Stimulated activated CD4-positive, alpha-beta T cell treated with anti-CD3 and anti-CD28 coated beads, Interleukin-1b, Interleukin-23, amount 100 ng/mL, for 1 hour (primary cell): ENCODE measurements at places on chromosomes 11 and 22.

DNA sequence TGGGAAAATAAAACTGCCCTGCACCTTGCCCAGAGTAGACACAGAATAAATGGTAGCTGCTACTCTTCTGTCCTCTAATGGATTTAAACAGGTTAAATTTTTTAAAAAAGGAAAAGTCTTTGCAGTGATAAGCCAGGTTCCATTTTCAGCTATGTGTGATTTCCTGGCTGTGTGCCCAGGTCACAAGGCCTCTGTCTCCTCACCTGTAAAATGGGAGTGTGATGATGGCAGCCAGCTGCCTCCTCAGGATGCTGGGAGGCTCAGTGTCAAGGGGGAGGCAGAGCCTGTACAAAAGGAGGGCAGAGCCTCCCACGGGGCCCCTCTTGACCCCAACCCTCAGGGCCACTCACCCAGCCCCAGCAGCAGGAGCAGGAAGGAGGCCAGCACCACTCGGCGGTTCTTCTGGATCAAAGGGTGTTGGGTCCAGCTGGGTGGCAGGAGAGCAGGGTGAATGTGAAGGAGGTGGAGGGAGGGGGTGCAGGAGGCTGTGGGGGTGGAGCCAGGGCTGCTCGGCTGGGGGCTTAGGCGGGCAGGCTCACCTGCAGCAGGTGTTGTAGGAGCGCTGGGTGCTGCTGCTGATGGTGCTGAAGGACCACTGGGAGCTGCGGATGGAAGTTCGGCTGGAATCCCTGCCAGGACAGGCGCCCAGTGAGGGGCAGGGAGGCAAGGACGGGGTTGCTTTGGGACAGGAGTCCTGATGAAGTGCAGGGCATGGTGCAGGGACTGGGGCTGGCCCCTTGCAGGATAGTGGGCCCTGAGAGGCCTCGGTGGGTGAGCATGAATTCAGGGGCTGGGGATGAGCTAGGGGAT lies 1.9 kb downstream of the TMEM134 start:
- no peak for DNase-seq

DNA sequence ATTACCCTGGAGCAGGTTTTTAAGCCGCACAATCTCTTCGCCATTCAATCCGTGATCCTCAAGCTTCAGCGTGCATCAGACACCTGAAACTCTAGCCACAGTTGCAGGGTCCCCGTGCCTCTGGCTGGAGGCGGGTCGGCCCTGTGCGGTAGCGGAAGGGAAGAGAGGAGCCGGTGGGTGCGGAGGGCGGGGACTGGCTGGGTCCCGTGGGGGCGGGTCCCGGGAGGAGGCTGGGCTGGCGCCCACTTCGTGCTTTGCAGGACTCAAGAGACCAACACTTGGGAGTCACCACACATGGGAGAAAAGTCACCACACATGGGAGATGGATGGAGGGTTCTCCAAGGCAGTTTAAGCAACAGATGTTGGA lies 772 bp downstream of the C22orf15 start:
- no peak for DNase-seq

GRCh38 chr11:75462117-75462653 lies 29.2 kb upstream of the KLHL35 start:
- no peak for DNase-seq

DNA sequence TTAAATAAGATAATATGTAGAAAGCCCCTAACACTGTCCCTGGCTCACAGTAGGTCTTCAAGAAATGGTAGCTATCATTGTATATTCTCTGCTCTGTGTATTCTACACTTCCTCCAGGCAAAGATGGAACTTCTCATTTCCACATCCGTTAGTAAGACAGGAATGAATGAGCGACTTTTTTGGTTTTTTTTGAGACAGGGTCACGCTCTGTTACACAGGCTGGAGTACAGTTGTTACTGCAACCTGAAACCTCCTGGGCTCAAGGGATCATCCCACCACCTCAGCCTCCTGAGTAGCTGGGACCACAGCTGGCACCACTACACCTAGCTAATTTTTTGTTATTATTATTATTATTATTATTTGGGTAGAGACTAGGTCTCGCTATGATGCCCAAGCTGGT lies 2.3 kb upstream of the CLPB start:
- no peak for DNase-seq

DNA sequence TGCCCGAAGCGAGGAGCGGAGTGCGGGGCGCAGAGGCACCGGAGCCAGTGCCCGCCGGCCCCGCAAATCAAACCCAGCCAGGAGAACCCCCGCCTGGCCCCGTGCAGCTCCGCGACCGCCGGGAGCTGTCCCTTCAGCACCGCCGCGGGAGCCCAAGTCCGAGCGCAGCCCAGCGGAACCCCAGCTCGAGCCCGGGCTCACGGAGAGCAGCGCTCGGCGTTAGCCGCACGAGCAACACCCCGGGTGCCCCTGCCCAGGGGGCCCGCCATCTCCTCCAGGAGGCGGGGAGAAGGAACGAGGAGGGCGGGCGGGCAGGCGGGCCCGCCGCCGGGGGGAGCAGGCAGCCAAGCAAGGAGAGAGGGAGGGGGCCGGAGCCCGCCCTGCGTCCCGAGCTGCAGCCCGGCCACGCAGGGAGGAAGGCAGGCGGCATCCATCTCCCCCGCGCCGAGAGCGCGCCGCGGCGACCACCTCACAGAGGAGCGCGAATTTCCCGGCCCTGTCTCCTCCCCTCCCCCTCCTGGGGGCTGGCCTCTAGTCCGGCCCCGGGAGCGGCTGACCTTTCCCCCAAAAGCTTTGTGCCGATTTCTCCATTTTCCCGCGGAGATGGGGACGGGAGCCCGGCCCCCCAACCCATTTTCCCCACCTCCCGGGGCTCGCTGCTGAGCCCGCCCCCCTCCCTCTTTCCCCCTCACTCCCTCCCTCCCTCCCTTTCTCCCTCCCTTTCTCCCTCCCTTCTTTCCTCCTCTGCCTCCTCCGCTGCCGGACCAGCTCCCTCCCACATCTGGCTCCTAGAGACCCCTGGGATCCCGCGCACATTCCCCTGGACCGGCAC lies 621 bp downstream of the KCNC1 start:
- no peak for DNase-seq

- DNase-seq, result no peak
These were observed 3.6 kb upstream of the MB start for GRCh38 chr22:35620624-35621251.

DNA sequence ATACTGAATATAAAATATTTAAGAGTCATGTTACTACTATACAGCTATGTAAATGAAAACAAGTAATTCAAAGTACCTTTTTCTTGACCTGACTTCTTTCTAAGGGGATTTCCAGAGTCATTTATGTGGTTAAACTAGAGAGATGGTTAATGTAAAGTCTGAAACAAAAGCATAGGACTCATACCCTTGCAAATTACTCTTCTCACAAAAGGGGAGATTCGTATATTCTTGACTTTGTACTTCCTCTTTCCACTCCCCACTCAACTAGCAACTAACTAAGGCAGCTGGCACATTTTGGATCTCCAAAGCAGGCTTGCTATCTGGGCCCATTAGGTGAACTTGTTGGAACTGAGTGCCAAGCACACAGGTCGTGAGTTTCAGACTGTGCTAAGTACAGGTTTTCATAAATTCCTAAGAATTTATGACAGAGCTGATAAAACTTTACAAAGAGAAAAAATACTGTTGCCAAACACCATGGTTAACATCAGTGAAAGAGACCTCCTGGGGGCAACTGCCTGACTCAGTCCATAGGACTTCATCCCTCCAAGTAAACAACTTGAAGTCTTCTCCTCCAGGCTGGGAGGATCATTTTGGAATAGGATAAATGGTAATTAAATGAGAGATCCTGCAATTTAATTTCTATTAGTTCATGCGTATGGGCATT lies 77.0 kb upstream of the DDI1 start:
- DNase-seq, result no peak

DNA sequence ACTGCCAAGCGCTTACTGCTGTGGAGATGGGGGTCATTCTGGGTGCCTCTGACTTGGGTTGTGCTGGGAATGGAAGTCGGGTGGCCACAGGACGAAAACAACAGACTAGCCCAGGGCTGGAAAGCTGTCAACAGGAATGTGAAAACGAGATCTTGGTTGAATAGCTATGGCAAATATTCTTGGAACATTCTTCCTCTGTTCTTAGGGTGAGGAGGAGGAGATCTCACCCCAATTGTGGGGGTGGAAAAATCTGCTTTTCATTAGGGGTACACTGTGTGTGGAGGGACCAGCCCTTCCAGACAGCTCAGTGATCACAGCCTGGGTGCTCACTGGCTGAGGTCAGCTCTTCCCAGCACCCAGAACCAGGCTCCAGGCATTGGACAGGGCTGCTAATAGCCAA lies 52.0 kb upstream of the PRSS23 start:
- no peak for DNase-seq

- no peak for DNase-seq
These were observed 6.9 kb downstream of the BCL9L start for GRCh38 chr11:118918686-118919280.

DNA sequence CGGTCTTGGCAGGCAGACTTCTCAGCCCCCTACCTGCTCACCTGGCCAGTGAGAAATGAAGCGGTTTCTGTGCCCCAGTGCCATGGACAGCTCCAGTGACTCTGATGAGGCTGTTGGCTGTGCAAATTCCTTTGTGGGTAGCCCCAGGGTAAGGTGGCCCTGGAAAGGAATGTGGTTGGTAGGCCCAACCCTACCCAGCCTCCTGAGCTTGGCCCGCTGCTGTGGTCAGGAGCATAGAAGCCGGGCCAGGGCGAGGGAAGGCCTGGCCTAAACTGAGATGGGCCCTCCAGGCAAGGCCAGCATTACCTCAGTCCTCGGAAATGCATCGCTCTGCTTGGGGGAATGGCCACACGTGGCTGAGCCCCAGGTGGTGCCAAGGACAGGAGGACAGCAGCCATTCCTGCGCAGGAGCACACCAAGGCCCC lies 16.9 kb downstream of the DAGLA start:
- no peak for DNase-seq

GRCh38 chr11:5129457-5129877 lies 8.7 kb downstream of the OR52A5 start:
- no peak for DNase-seq

GRCh38 chr11:119626197-119626841 lies 102.7 kb downstream of the NECTIN1 start:
- no peak for DNase-seq

- DNase-seq, result no peak
These were observed 30.3 kb upstream of the NAP1L4 start for GRCh38 chr11:3022300-3022967.

DNA sequence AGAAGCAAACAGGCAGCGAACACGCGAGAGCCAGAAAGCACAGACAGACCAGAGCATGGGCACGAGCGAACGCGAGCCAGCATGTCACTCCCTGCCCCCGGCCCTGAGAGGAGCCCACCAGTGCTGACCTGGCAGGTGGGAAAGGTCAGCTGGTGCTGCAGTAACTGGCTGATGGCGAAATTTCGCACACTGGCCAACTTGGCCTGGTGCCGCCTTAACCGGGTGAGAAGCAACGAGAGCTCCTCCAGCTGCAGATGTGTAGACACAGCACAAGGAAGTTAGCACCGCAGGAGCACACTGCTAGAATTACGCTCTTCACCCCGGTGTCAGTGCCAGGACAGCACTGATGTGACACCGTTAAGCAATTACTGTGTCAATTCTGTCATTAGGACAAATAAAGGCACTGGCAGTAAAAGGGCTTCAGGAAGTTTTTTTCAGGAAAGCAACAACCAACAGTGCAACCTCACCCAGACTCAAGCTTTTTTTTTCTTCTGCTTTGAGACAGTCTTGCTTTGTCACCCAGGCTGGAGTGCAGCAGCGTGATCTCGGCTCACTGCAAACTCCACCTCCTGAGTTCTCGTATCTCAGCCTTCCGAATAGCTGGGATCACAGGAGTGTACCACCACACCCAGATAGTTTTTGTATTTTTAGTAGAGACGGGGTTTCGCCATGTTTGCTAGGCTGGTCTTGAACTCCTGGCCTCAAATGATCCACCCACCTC lies 76.8 kb downstream of the C11orf58 start:
- no peak for DNase-seq

DNA sequence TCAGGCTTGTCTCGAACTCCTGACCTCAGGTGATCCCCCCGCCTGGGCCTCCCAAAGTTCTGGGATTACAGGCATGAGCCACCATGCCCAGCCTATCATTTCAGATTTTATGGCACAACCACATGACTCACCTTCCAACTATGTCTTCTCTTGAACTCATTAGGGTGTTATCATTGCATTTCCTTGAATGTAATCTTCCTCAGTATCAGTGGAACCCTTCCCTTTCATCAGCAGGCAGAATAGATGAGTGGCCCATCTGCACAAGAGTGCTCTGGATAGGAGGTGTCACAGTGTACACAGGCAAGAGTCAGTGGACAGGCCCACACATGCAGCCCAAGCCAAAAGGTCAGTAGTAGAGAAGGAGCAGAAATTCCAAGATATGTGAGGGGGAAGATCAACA lies 29.1 kb upstream of the AQP11 start:
- DNase-seq, result no peak

DNA sequence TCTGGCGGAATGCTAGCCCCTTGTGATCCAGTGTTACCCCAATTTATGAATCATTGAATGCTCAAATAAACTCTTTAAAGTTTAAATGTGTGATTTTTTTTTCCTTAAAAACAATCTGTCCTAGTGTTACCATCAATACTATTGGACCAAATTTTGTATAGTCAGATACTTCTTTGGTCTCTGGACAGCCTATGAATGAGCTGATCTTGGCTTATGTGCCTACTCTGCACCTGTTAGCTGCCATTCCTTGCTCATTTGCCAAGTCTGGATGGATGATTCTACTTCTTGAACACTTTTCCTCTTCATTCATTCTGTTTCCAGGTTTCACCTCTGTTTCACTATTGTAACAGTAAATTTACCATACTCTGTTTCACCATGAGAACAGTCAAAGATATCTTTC lies 226.5 kb upstream of the ZBED5 start:
- DNase-seq, result no peak

DNA sequence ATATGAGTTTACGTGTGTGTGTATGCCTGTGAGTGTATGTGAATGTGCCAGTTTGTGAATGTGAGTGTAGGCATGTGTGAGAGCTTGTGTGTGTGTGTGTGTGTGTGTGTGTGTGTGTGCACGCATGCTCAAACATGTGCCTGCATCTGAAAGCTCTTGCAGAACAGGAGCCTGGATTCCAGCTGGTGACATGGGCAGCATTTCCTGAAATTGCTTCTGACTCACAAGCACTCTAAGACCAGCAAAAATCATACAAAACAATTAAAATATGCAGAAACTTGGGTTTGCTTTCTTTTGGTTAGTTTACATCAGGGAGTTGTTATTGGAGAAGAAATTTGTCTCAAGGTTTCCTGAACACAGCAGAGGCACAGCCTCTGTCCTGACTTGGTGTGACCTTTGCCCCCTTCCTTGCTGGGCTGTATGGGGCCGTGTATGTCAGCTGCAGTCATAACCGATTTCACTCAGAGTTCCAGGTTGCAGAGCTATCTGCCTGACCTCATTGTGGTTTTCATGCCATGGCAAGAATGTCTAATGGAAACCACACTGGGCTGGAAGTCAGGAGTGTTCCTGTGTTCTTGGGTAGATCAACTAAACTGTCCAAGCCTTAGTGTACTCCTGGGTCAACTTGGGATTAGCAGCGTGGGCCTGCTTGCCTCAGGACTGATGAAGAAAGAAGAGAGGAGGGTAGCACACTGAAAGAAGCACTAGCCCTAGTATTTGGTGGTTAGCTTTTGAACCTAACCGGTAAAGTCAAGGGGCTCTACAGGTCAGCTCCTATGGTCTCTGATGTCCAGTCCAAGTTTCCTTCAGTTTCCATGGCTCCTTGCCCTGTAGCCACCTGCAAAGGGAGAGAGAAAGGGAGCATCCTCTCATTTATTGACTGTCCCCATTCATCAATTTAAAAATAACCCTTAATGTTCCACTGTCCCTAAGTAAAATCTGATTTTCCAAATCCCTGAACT lies 143.7 kb downstream of the SNX19 start:
- no peak for DNase-seq

GRCh38 chr22:27772081-27772983 lies 29.2 kb downstream of the MN1 start:
- DNase-seq, result no peak

- DNase-seq, result no peak
These were observed 3.6 kb downstream of the RASD2 start for GRCh38 chr22:35544189-35544588.

GRCh38 chr11:59802639-59803176 lies 7.9 kb downstream of the MRPL16 start:
- no peak for DNase-seq
